ENCODE measurements at places on chromosomes 6 and 20.

- no peak for DNase-seq
These were observed 70.4 kb upstream of the FUCA2 start for GRCh38 chr6:143581835-143582480.

DNA sequence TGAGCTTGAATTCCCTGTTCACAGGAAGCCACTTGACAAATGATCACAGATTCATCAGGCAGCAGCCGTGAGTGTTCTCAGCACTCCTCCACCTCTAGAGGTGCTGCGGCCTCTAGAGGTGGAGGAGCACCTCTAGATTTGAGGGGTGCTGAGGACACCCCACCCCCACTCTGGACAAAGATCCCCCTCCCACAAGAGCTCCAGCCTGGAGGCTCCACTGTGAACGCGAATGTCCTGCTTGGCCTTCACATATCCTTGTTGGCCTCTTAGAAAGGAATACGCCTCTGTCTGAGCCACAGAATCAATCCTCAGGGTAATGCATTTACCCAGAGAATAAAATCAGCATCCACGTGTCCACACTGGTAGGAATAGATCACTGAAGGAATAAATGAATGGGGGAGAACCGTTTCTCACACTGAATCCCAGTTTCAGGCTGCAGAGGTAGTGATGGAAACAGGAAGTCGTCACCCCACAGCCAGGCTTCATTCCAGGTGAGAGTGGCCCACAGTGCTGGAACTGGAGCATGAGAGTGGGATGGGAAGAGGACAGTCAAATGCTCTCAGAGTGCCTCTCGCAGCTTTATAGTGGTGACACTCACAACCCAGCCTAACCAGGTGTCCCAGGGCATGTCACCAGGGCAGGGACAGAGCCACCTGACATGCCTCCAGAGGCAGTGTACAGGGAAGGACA lies 16.6 kb downstream of the NPEPL1 start:
- DNase-seq = peak; percentile 13

DNA sequence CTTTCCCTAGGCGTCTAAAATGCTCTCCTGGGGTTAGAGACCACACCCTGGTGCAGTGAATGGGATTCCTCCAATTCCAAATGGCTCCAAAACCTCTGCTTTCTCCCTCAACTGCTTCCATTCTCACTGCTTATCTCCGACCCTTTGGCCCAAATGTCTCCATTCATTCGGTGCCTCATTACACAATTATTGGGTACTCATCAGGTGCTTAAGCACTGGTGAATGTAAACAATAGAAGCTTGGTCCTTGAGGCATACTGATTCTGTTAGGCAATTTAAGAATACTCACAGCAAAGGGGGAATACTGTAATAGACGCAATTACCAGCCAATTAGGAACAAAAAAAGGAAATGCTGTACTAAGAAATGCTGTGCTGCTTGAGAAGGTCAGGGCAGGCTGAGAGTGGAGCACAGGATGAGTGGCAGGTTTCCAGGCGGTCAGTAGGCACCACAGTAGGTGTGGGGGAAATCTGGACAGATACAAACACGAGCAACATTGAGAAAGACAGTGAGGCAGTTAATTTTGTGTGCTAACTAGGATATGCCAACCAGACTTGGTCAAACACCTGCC lies 23.0 kb downstream of the GMDS start:
- DNase-seq = no peak

- DNase-seq = no peak
These were observed 745 bp upstream of the AGPAT1 start for GRCh38 chr6:32176476-32177182.

DNA sequence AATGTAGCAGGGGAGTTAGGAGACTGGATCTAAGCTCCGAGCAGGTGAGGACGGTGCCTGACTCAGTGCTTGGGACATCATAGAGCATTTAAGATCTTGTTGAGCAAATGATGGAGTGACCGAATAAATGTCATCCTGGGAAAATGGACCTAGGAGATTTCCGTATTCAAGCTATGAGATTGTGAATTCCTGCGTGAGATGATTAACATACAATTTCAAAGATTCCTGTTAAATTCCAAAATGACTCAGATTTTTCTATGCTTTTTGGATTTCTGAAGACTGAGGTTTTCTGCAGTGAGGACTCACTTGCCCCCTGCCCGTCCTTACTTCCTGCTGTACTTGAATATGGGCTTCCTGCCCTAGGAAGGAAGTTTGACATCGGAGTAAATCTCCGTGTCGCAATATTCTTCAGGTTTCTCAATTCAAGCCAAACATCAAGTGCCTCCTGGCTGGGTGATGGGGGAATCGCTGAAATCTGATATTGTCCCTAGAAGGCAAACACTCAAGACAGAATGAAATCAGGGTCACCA lies 5.2 kb downstream of the SYTL3 start:
- no peak for DNase-seq

GRCh38 chr6:122831511-122831910 lies 42.5 kb downstream of the SMPDL3A start:
- no peak for DNase-seq

DNA sequence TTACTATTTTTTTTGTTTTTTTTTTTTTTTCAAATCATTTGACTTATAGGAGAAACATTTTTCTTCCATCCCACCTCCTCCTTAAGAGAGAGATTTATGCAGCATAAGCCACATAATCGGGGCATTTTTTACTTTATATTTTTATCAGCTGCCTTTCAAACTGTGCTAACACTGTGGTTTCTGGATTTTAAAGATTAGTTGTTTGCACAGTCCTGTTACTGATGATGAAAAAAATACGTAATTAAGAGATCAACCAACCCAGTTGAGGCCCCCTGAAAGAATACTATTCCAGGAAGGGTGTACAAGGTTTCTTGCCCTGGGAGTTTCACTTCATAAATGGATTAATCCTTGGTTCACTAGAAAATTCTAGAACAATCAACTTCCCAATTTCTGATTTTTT lies 68.3 kb downstream of the MMS22L start:
- DNase-seq = no peak

DNA sequence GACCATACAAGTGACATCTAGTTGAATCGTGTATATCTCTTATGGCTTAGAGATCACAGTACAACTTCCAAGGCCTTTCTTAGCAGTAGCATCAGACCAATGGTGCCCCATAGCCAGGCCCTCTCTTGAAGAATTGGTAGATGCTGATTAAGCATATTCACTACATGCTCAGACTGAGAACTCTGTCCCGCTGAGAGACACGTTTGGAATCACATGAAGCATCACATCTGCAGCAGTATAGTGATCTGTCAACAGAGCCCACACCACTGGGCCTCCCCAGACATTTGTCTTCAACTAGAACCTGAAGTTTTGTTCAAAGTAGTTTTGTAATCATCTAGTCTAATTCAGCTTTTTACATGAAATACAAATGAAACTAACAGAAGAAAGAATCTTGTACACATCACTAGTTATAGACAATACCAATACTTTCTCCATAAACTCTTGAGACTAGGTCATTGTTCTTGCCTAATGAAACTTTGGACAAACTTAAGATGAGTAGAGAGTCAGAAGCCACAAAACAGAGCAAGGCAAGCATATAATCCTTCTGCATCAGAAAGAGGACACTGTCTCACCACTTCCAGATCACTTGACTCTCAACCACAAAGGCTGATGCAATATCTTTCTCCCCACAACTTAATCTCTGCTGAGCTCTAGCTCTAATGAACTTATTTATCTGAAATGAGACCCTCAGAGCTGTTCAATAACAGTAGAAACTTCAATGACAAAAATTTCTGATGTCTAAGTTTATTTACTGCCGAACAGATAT lies 182.7 kb downstream of the TBX18 start:
- no peak for DNase-seq

DNA sequence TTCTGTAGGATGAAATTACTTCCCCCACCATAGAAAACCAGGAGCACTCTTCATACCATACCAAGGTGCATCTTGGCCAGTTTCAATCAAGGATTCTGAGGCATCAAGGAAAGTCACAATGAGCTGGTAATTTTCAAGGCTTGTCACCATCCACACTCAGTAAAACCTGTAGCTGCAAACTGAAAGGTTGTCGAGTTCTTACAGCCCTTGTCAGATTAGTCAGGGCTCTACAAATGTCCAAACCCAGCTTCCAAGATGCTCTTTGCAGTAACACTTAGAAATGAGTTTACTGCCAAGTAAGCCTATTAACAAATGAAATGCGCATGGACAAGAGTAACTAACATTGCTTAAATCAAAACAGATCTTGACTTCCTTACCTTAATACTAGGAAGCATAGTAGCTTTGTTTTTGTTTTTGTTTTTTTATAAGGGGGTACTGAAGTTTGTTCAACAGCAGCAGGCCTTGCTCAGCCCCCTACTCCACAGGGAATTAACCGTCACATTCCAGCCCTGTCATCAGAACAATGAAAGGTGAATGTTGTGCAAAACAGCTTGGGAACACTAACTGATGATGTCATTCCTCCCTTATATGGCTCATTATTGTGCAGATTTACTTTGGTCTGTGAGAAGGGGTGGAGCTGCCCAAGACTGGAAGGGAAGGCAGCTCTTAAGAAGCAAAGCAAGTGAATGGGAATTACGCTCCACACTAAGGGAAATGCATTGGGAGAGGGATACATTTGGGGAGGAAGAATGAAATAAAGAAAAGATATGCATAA lies 49.9 kb upstream of the TMEM30A start:
- peak; percentile 80 for DNase-seq

GRCh38 chr6:68658338-68658737 lies 23.3 kb downstream of the ADGRB3 start:
- no peak for DNase-seq

DNA sequence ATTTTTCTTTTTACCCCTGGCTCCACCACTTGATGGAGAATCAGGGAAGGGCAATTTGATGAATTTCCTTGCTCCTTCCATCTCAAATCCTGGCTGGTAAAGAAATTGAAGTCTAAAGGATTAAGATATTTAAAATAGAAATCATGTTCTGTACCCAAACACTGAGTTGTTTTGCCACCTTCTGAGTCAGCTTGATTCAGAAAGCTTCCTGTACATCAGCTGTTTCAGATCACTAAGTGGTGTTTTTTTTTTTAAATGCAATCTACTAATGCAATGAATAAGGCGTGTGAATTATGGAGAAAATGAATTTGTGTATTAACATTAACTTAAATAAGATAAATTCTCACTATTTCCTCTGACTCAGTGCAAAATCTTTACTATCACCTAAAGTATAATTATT lies 11.5 kb upstream of the POPDC3 start:
- DNase-seq = no peak

DNA sequence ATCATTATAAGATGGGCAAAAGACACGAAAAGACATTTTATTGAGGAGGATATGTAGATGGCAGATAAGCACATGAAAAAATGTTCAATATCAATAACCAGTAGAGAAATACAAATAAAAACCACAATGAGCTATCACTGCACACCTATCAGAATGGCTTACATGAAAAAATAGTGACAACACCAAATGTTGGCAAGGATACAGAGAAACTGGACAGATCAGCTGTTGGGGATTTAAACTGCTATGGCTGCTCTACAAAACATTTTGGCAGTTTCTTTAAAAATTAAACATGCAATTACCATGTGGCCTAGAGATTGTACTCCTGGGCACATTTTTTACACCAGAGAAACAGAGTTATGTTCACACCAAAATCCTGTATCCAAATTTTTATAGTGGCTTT lies 172.7 kb upstream of the TENT5A start:
- DNase-seq = no peak

DNA sequence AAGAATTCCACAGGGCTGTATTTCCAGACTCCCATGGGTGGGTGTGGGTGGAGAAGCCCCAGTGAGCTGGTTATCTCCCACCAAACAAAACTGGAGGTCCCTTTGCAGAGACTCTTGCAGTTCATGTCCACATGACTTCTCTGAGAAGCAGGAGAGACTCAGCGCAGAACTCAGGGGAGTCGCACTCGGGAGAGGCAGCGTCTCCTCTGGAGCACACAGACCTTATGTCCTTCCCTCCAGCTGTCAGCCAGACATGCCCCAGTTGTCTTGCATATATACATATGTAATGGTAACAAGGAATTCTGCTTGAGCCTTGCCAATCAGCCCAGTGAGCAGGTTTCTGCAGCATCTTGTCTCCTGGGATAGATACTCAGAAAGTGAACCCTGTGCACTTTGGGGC lies 23.8 kb downstream of the MYT1 start:
- no peak for DNase-seq

DNA sequence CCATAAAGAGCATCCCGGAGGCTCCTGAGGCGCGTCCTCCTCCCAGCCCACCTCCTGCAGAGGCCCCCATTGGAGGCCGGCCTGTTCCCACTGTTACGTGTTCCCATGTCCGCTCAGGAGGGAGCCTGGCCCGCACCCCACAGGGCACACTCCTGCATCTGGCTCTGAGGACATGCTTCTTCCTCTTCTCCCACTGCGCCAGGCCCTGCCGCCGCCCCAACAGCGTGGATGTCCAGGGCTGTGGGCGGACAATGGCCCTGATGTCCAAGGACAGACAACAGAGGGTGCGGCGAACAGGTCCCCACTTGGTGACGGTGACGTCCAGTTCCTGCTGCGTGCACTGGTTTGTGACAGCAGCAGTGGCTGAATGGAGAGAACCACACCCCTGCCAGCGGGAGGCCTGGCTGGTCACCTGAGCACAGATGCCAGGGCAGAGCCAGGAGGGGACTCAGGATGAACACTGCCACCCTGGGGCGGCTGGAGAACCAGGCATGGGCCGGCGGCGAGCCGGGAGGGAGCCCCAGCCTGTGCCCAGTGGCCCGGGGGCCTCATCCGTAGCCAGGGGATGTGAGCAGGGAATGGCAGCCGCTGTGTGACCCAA lies 26.6 kb downstream of the FRMD1 start:
- no peak for DNase-seq

DNA sequence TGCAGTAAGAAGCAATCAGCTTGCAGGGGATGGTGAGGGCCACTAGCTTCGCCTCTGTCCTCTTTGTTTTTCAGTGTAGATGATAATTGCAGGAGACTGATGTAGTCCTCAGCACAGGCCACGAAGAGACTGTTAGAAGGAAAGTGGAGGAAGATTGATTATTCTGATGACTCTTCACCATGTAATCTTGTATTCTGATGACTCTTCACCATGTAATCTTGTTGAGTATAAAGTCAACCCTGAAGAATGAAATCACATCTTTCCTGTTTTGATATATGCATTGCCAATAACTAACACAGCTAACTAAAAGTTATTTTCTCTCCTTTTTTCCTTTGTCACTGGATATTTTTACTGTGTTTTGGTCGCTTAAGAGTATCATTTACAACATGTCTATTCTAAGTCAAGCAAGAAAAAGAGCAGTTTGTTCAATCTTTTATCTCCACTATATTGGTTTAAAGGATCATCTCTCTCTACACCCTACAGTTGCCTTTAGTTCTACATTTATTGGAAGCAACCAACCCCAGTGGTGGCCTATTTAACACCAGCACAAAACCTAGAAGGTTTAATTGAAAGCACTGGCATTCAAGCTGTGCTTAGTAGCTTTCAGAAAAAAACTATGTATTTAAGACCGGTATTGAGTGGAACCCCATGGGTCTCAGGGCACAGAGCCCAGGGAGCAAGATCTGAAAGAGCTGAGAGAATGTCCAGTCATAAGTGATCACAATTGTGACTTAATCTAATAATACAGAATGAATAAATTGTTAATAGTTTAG lies 107.2 kb upstream of the BTBD3 start:
- peak; percentile 78 for DNase-seq

GRCh38 chr6:22783931-22784330 lies 214.6 kb downstream of the HDGFL1 start:
- DNase-seq = no peak

GRCh38 chr6:85756982-85757381 lies 114.3 kb upstream of the SYNCRIP start:
- peak; percentile 5 for DNase-seq

- no peak for DNase-seq
These were observed 327.2 kb downstream of the HTR1B start for GRCh38 chr6:77136086-77136485.

Measured in muscle of back (tissue), 13 donors.